ENCODE measurements at places on chromosomes 3 and 15.

GRCh38 chr3:145144361-145144760 is 1016.6 kb downstream of the PLOD2 start:
- no peak for DNase-seq

- no peak for DNase-seq
Observed at GRCh38 chr3:185292238-185292637, 38.4 kb upstream of the EHHADH start.

GRCh38 chr3:179324270-179324754 is 1.5 kb downstream of the ZNF639 start:
- no peak for DNase-seq

DNA sequence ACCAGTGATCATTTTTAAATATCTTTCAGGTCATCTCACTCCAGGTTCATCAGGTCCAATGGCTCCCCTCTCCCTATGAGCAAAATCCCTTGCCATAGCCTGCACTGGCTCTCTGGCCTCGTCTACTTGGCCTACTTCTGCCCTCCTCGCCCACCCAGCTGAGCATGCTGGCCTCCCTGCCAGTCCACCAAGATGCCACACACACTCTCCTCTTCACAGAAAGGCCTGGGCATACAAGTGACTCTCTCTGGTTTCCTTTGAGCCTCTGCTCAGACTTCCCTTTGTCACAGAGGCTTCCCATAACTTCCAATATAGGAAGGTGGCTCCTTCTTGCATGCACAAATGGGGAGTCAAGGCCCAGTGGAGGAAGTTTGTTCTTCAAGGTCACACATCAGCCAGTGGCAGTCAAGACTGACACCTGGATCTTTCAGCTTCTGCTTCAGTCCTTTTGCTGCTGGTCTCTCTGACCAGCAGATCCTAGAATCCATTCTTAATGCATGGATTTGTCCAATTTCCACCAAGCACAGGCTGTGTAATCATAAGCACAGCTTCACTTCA is 223.2 kb upstream of the HES1 start:
- DNase-seq = no peak

DNA sequence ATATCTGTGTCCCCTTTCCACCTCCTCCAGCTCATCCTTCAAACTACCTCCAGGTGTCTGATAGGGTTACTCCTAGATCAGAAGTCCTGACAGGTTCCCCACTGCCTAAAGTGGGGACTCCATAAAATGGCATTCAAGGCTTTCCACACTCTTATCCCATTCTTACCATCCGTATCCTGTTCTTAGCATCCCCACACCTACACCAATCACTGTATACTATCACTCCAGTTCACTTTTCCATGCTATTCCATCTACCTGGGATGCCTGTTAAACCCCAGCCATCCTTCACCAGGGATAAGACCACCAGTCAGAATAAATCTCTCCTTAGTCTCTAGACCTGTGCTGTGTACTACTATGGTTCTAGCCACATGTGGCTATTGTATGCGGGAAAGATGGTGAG is 19.1 kb downstream of the SSR3 start:
- no peak for DNase-seq

DNA sequence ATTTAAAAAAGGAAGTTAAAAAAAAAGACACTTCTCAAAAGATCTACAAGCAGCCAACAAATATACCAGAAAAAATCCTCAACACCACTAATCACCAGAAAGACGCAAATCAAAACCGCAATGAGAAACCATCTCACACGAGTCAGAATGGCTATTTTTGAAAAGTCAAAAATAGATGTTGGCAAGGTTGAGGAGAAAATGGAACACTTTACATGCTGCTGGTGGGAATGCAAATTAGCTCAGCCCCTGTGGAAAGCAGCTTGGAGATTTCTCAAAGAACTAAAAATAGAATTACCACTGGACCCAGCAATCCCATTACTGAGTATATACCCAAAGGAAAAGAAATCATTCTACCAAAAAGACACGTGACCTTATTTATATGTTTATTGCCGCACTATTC is 574.7 kb upstream of the ADAMTS9 start:
- no peak for DNase-seq

GRCh38 chr15:58467722-58468423 is 36.1 kb downstream of the LIPC start:
- DNase-seq = no peak

DNA sequence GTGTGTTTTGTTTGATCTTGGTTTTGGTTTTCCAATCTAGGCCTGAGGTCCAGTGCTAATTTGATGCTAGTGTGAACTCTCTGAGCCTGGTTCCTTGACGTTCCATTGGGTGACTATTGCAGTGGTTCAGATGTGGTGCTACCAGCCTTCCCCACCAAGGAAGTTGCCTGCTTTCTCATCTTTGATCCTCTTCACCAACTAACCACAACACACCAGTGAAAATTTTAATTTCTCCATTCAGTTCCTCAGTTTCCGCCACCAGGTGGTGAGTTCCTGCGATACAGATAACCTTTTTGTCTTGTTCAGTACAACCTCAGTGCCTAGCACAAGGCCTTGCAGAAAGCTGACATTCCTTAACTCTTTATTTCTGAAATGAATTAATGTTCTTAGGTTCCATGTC is 337.4 kb upstream of the TPRG1 start:
- no peak for DNase-seq

DNA sequence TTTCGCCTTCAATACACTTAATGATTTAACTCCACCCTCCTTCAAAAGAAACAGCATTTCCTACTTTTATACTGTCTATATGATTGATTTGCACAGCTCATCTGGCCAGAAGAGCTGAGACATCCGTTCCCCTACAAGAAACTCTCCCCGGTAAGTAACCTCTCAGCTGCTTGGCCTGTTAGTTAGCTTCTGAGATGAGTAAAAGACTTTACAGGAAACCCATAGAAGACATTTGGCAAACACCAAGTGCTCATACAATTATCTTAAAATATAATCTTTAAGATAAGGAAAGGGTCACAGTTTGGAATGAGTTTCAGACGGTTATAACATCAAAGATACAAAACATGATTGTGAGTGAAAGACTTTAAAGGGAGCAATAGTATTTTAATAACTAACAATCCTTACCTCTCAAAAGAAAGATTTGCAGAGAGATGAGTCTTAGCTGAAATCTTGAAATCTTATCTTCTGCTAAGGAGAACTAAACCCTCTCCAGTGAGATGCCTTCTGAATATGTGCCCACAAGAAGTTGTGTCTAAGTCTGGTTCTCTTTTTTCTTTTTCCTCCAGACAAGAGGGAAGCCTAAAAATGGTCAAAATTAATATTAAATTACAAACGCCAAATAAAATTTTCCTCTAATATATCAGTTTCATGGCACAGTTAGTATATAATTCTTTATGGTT is at the start of gene CCR5:
TSS of gene CCR5 (plus strand) at position 108 of the 680 bp plus-strand sequence. CDS start 1,957 bp downstream, outside the sequence.
- DNase-seq = no peak

- no peak for DNase-seq
Observed at GRCh38 chr15:65069179-65069578, 1.4 kb upstream of the RASL12 start.

- no peak for DNase-seq
Observed at GRCh38 chr15:43329217-43329959, 985 bp downstream of the LCMT2 start.

GRCh38 chr3:128174675-128175590 is 21.7 kb downstream of the EEFSEC start:
- no peak for DNase-seq

GRCh38 chr15:31291048-31291578 is 35.5 kb upstream of the KLF13 start:
- DNase-seq = no peak

- DNase-seq = no peak
Observed at GRCh38 chr3:62187022-62187431, 186.3 kb downstream of the FEZF2 start.

DNA sequence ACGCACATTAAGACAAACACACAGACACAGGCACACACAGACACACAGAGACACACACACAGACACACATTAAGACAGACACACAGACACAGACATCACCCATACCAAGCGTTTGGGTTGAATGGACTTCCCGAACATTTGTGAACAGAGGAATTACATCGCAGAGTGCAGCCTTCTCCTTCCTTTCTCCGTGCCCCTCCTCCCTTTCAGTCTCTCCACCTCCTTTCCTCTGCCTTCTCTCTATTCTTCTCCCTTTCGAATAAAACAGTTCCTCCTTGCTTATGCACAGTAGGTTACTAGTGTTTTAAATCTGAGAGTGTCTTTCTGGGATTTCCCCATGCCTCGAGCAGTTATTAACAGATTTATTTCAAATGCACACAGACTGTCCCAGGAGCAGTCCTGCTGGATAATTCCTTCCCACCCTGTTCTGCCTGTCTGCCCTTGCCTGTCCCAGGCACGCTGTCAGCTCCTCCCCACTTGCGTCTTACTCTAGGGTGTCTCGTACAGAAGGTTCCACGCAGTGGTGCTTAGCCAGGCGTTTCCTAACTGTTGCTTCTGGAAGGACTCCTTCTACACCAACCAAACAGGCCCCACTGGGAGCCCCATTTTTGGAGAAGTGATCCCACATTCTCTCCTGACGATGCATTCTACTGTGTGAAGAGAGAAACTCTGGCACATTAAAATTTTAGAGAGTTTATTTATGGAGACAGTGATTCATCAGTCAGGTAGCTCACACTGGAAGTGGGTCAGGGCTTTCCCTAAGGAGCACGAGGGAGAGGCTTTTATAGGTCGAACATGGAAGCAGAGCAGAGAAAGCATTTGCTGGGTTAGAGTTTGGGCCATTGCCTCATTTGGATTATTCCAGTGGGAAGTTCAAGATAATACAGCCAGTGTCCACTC is 163.8 kb downstream of the SV2B start:
- DNase-seq = no peak

DNA sequence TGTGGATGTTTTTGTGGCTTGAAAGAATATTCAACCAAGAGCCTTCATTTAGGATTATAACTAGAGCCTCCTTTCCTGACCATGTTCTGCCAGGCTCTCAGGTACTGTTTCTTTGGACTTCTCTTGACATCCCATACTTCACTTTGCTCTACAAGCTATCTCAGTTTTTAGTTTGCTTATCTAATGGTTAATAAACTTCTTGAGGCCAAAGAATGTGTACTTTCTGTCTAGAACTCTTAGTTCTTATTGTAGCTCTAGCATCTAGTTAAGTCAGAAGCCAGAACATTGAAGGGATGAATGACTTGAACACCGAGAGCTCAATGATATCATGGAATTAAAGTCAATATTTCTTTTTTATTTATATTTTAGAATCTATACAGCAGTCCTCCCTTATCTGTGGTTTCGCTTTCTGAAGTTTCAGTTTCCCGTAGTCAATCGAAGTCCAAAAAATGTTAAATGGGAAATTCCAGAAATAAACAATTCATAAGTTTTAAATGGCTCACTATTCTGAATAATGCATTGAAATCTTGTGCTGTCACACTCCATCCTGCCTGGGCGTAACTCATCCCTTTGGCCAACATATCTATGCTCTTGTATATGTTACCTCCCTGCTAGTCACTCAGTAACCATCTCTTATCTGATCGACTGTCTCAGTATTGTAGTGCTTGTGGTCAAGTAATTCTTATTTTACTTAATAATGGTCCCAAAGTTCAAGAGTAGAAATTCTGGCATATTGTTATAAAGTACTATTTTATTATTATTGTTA is 368.6 kb upstream of the RBMS3 start:
- DNase-seq = no peak

- peak; percentile 19 for DNase-seq
Observed at GRCh38 chr3:15667484-15667883, 65.9 kb downstream of the BTD start.

- DNase-seq = peak; percentile 59
Observed at GRCh38 chr3:108125550-108126071, 34.8 kb upstream of the CD47 start.

DNA sequence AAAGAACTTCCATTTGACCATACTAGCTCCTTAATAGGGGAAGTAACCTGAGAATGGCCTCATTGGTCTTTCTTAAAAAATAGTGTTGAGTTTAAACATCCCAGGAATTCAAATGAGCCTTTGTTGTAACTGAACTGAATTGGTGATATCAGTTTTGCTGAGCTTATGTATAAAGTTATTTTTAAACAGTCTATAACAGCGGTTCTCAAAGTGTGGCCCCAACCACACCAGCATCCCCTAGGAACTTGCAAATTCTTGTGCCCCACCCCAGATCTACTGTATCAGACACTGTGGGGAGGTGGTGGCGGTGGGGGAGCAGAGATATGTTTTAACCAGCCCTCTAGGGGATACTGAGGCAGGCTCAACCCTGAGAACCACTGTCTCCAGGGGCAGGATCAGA is 57.0 kb downstream of the LMCD1 start:
- DNase-seq = no peak

GRCh38 chr15:71341811-71342550 is 226.7 kb downstream of the THSD4 start:
- DNase-seq = no peak

DNA sequence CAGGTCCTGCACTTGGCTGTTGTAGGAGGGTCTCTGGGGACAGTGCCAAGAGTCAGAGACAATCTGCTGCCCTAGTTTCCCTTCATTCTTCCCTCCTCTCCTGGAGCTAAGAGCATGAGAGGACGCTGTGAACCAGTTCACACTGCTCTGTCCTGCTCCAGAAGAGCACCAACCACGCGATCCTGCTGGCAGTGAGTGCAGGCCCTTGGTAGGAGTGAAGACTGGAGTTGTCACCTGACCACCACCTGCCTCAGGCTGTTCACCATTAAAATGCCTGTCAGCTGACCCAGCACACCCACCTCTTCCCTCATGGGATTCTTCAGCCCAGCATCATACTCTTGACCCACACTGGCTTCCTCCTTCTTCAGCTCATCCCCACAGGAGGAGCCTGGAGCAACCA is 2.9 kb downstream of the TM6SF1 start:
- no peak for DNase-seq

DNA sequence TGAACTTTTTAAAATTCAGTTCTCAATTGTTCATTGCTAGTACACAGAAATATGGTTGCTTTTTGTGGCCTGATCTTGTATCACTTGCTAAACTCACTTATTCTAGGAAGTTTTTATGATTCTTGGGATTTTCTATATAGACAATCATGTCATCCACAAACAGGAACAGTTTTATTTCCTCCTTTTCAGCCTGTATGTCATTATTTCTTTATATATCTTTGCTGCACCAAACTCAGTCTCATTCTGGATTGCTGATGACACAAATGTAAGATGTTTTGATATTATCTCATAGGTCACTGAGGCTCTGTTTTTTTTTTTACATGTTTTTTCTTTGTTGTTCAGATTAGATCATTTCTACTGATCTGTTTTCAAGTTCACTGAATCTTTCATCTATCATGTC is 71.7 kb downstream of the TTBK2 start:
- DNase-seq = no peak

All from stimulated activated CD8-positive, alpha-beta memory T cell treated with anti-CD3 and anti-CD28 coated beads, Interleukin-7, amount 100 ng/mL, for 4 hours (primary cell).